ENCODE measurements at places on chromosomes 3 and 15.

GRCh38 chr3:130661140-130661891 lies 85.3 kb downstream of the PIK3R4 start:
- DNase-seq, result no peak

DNA sequence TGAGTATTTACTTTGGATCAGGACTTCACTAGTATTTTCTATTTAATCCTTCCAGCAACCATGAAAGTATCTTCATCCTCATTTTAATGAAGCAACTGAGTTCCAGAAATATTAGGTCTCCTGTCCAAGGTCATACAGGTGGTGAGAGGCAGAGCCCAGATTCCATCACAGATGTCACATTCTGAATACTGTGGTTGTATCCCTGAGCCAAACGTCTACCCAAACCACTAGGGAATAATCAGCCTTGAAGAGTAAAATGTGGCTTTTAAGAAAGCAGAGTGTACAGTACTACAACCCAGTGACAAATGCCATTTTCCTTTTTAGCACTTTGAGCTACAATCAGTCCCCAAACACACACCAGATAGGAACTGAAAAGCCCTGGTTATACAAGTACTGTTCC lies 93.3 kb upstream of the TRIM42 start:
- no peak for DNase-seq

- DNase-seq, result no peak
Measured at GRCh38 chr15:38691377-38691776, 126.8 kb upstream of the RASGRP1 start.

- no peak for DNase-seq
Measured at GRCh38 chr3:5305684-5305989, 118.1 kb downstream of the EDEM1 start.

- no peak for DNase-seq
Measured at GRCh38 chr3:9767418-9767817, 2.3 kb downstream of the CAMK1 start.

GRCh38 chr15:90956274-90957030 lies 1.8 kb downstream of the RCCD1 start:
- peak; percentile 98 for DNase-seq

GRCh38 chr3:197298945-197299854 lies 788 bp upstream of the DLG1 start:
- peak; percentile 49 for DNase-seq

GRCh38 chr15:100093211-100094126 lies 248.3 kb downstream of the ADAMTS17 start:
- no peak for DNase-seq

- no peak for DNase-seq
Measured at GRCh38 chr3:15512166-15512565, 9.3 kb downstream of the COLQ start.

GRCh38 chr3:122021811-122022401 lies at the start of gene ILDR1:
TSS of gene ILDR1 (minus strand) at chr3:122022247. CDS start at chr3:122022077, 170 bp downstream.
- peak; percentile 56 for DNase-seq

DNA sequence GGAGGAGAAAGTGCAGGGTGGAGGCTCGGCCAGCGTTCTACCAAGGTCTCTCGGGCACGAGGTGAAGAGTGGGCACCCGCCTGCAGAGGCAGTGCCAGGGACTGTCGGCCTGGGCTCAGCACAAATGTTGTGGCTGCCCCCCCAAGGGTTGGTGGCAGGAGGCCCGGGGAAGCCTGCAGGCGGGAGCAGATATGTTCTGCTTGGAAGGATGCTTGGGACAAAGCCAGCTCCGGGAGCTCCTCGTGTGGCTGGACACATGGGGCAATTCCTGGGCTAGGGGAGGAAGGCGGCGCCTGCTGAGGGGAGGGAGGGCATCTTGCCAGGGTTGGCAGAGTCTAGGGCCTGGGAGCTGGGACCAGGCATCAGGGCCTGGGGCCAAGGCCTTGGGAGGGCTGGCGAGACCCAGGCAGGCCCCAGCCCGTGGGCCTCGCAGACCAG lies 30.4 kb upstream of the FBLN2 start:
- DNase-seq, result no peak

GRCh38 chr15:66614951-66615760 lies 49.4 kb upstream of the LCTL start:
- no peak for DNase-seq

DNA sequence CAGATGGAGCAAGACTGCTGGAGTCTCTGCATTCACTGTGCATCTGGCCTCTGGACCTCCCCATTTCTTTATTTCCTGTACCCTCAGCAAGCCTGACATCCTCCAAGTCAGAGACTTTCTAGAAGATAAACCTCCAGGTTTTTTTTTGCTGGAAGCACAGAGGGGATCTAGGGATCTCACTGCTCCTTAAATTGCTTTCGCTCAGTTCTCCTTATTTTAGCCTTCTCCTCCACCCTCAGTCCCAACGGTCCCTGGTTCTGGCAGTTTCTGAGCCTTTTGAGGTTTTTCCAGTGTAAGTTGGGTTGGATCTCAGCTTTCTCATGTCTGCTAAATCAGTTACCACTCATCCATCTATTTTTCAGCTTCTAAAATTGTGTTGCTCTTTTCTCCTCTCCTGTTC lies 22.7 kb upstream of the CHD2 start:
- no peak for DNase-seq

GRCh38 chr15:56410721-56411120 lies 45.5 kb downstream of the TEX9 start:
- DNase-seq, result no peak

- no peak for DNase-seq
Measured at GRCh38 chr15:64701482-64702184, 73.8 kb downstream of the RBPMS2 start.

- DNase-seq, result no peak
Measured at GRCh38 chr3:64016941-64017620, 6.2 kb downstream of the PSMD6 start.

DNA sequence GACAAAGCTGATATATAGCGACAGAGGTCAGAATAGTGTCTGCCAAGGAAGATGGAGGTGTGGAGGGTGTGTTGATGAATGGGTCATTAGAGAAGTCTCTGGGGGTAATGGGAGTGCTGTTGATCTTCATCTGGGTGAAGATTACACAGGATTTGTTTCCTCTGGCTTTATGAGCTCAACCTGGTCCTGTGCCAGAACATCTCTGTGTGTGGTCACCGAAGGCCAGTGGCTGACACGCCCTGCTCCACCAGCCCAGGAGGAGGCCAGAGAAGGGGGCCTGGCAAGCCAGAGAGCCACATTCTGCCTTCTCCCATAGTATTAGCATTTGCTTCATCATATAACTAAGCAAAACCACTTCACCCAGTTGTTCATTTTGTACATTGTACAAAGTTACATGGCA lies 121.1 kb downstream of the ZNF621 start:
- no peak for DNase-seq

DNA sequence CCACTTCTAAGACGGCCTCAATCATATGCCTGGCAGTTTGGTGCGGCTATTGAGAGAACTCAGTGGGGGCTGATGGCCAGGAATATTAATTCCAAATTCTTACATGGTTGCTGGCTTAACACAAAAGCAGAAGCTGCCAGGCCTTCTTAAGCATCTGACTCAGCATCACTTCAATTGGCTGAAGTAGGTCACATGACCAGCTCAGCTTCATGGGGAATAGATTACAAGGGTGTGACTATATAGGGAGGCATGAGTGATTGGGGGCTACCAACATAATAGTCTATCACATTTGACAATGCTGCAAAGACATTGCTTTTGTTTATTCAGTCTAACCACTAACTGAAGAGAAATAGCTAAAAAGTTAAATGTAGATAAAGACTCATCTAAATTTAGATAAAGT lies 101.6 kb upstream of the ANKRD28 start:
- DNase-seq, result no peak

DNA sequence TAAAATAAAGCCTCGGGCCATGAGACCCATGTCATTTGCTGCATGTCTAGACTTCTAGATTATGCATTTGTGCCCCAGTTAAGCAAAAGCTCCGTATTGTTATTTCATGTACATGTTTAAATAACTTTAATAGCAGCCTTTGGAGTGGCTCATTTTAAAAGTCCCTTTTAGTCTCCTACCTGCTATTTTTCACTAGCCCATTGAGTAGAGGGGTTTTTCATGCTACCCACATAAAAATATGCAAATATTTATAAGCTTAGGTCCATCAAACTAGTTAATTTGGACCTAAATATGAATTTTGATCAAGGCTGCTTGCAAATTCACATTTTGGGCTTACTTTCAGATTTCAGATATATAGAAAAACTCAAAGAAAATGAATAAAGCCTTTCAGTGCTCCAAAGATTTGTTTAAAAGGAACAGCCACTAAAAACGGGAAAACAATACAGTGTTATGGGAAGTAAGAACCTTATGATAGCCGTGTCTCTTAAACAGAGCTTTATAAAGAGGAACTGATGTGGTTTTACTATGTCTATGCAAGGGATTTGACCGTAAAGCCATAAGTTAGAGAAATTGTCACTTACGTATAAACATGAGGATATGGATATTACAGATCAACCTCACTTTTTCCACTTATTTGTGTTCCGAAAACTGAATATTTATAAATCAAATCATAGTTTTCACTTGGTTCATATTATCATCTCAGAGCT lies 30.0 kb downstream of the FILIP1L start:
- no peak for DNase-seq

- DNase-seq, result no peak
Measured at GRCh38 chr3:78096488-78097255, 1056.8 kb downstream of the ROBO2 start.

DNA sequence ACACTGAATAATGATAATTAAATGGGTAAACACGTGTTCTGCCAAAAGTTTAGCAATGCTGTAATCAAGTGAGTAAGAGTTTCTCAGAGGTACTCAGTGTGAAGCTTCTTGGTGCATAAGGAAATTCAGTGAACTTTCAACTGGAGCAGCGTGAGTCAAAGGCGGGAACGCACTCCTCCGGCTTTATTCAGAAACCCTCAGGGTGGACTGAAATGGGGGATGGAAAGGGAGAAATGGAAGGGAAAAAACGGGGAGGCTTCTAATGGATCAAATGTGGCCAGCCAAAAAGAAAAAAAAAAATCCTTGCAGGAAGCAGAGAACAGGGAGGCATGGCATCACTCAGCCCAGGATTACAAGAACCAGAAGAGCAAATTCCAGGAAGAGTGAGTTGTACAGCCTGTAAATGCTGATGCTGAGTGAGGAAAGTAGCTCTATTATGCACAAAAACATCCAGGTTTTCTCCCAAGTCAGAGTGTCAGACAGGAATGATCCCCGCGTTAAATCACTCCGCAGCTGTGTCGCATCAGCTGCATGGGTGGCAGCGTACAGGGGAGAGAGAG lies 85.3 kb downstream of the ASB7 start:
- DNase-seq, result no peak

- no peak for DNase-seq
Measured at GRCh38 chr3:8328967-8329366, 172.7 kb upstream of the LMCD1 start.

- DNase-seq, result no peak
Measured at GRCh38 chr15:59353994-59354416, 18.7 kb downstream of the MYO1E start.

GRCh38 chr15:33941279-33942063 lies 26.8 kb upstream of the CHRM5 start:
- DNase-seq, result no peak

DNA sequence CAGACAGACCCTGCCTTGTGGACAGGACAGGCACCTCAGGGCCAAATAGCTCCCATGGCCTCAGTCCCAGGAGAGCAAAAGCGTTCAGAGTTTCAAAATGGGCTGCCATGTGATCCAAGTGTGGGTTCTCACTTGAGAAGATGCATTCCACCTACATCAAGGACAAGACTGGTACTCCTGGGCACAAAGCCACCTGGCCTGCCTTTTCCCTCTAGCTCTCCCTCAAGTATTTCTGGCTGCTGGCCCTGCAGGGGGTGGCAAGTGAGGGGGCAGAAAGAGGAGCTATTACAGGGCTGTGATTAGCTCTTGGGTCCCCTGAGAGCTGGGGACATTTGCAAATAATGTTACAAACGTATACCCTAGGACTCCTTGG lies 6.5 kb upstream of the COL7A1 start:
- DNase-seq, result no peak

- no peak for DNase-seq
Measured at GRCh38 chr15:69780374-69780773, 317.3 kb downstream of the TLE3 start.

- no peak for DNase-seq
Measured at GRCh38 chr15:101182215-101182614, 69.6 kb downstream of the CHSY1 start.

DNA sequence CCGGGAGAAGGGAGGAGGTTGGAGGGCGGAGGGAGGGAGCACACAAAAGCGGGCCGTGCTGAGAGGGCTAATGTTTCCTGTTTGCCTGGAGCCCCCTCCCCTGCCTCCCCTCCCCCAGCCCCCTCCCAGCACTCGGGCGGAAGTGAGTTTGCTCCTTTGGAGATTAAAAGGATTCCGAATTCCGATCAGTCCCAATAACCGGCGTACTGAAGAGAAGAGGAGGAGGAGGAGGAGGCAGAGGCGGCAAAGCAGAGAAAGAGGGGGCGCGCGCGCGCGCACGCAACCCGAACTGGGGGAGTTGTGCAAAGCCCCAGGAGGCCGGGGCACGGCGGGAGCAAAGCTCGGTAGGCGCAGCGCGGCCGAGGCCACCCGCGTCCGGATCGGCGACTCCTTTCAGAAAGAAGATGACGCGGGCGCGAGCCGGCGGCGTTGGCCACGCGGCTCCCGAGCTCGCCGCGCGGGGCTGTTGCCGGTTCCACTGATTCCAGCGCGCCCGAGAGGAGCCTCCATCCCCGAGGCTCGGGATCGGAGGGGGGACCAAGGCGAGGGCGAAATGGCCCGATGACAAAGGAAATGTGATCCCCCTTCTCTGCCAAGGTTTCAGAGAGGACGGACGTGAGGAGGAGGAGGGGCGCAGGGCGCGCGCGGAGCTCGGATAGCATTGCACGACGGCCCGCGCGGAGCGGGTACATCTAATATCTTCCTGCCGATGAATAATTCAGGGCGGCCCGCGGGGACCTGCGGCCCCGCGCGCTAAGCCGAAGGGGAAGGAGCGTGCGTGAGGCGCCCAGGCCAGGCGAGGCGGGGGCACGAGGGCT lies 1.1 kb upstream of the TRIM71 start:
- peak; percentile 98 for DNase-seq

GRCh38 chr3:59817511-59817910 lies 767.7 kb upstream of the CFAP20DC start:
- DNase-seq, result no peak

DNA sequence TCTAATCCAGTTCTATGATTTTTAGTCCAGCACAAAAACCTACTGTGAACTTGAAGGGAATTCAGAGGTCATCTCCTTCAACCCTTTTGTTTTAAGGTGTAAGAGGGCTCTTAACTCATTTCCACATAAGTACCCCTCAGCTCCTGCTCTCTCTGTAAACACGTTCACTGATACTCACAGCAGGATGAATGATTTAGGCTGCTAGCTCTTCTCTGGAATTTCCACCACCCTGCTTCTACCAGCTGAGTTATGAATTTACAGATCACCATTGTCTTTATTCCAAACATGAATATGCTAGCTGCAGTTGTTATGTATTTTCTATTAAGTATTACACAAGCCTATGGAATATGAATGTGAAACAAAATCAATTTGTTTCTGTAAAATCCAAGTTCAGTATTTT lies 101.3 kb upstream of the NANOGP8 start:
- no peak for DNase-seq

- no peak for DNase-seq
Measured at GRCh38 chr3:172292422-172292821, 155.8 kb downstream of the GHSR start.

All from HuH-7.5 (cell line).